Prostate gland (tissue), 2 donors: ENCODE measurements at places on chromosomes 3 and 15.

DNA sequence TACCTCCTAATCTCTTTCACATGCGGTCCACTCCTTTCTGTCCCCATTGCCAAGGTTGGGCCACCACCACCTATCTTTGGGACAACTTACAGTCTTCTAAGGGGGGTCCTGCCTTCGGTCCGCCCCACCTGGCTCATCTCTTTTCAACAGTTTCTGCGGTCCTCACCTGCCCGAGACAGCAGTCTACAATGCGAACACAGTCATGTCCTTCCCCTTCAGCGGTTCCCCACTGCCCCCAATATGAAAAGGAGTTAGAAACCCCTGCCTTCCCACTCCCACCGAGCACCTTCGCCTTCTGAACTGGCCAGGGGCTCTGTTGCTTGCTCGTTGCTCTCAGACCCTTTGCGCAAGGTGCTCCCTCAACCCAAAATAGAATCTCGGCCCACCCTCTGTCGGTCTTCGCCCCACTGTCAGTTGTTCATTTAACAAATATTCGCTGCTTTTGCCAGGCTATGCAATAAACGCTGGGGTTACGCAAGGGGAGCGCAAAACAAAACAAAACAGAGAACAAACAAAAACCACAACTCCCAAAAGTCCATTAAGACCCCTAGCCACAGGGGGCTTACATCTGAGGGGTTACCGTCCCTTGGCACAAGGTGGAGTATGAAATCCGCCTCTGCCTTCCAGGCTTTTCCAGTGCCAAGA lies 611 bp upstream of the FANCI start:
- peak; percentile 9 for DNase-seq

DNA sequence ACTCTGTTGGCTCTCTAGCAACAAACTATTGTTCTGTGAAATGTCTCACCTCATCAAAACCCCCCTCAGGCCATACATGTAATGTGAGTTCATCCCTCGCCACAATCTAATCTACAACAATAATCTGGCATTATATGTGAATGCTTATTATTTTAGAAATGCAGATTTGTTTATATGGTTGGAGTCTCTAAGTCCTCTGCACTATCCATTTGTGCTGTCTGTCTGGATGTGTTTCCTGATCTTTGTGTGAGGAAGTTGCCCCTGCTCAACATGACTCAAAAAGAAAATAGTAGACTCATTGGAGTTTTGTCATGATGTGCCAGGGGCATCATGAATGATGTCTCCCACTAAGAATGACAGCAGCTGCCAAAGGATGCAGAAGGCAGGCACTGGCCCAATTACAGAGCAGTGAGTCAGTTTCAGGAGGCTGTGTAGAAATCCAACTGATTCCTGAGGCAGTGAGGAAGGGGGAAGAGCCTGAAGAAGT lies 161.6 kb upstream of the PDZRN3 start:
- DNase-seq: no peak

- no peak for DNase-seq
These were observed 29.5 kb downstream of the DNAH1 start for GRCh38 chr3:52345521-52346109.

DNA sequence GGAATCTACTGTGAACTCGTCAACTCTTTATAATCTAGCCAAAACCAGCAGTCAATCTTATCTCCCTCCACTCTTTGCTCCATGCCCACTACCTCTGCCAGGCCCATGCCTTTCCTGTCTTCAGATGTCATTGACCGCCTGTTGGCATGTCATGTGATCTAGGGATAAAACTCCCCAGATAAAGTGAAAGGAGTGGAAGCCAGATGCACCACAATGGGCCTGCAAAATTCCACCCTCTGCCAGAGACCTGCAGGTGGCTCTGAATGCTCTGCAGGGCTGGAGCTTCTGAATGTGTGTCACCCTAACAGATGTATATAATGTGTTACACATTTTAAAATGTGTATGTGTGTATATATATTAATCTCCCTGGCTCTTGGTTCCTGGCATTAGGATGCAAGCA lies 2.3 kb upstream of the CCR3 start:
- no peak for DNase-seq

DNA sequence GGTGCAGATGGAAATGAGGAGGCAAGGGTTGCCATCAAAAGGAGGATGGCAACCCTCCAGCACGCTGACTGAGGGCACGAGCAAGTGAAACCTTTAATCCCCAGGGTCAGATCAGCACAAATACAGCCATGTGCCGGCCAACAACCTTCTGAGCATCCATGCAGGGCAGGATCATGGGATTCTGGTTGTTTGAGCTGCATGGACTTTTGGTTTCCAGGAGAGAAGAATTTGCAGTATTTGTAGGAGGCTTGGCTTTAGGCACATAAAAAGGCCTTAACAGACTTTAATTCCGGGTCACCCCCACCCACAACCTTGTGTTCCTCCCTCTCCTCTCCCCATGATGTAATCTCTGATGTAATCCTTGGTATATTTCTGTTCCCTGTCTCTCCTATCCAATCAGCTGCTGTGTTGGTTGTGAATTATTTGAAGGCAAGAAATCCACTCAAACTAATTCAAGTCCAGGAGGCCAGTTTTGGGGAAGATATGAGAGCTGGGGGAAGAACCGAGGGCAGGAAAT lies 254.3 kb downstream of the SHQ1 start:
- no peak for DNase-seq
